ENCODE measurements at places on chromosomes 11 and 22. TPM values are rescaled to one million over a fixed set of nuclear protein-coding genes. Genes with fewer than 3 reads are reported as not detected.

GRCh38 chr11:15143855-15144254, 29.1 kb downstream of the INSC start:
- no peak for DNase-seq
- H3K27ac ChIP-seq: no peak overlapping the region
- no peaks in the 10 kb centered on the region for H3K36me3 ChIP-seq

FXYD2 gene
- 1.0 TPM for total RNA-seq

P4HA3 gene
- 4.3 TPM for total RNA-seq

DNA sequence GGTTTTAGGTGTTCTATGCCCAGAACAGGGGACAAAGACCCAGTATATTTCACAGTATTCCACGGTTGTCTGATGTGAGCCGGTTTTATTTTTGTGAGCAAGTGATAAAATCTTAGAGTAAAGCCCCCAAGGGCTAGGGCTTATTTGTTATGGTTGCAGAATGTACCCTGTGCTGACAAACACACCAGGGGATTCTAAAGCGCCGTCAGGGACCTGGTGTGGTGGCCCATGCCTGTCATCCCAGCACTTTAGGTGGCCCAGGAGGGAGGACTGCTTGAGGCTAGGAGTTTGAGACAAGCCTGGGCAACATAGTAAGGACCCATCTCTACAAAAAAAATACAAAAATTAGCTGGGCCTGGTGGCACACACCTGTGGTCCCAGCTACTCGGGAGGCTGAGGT, 22.8 kb downstream of the MRPL21 start:
- no peak for DNase-seq
- no peaks in the 10 kb centered on the region for H3K4me1 ChIP-seq
- no peak overlapping the region for H3K4me3 ChIP-seq
- H3K27me3 ChIP-seq: no peaks in the 10 kb centered on the region
- H3K36me3 ChIP-seq: no peaks in the 10 kb centered on the region

DNA sequence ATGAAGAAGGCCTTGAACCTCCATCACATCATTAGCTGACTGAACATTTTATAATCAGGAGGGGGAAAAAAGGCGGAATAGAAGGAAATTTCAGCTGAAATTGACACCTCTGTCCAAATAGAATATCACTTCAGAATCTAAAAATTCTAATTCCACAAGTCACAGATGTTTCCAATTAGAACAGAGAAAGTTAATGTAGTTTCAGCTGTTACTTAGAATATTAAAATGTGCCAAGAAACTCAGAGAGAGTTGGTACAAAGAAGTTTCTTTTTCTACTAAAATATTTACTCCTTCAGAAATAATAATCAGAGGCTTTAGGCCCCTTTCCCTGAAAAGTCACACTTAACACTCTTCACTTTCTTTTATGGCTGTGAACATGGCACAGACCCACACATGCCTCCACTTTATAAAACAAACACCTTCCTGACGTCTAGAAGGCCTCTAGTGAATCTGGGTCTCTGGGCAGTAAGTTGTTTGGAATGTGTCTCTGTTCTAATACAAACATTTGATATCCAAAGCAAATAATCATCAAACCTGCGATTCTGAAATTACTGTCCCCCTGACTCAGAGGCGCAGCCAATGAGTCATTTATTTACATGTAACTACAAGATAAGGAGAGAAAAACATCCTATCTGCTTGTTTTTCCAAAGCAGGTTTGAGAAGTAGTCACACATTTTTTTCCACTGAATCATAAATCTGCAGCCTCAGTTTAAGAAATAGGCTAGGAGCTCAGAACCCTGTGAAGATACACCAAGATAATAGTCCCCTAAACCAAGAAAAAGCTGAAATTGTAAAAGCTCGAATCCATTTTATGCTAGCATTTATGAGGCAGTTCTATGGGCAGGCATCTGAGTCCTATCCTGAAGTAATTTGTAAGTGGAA, 148.4 kb downstream of the ME3 start:
- H3K27me3 ChIP-seq: no peaks in the 10 kb centered on the region
- no peak for DNase-seq
- H3K4me3 ChIP-seq: no peak overlapping the region
- H3K4me1 ChIP-seq: peaks cover 44% of the 10 kb centered on the region
